ENCODE measurements at places on chromosomes 12 and 14. TPM values are rescaled to one million over a fixed set of nuclear protein-coding genes. Genes with fewer than 3 reads are reported as not detected.

DNA sequence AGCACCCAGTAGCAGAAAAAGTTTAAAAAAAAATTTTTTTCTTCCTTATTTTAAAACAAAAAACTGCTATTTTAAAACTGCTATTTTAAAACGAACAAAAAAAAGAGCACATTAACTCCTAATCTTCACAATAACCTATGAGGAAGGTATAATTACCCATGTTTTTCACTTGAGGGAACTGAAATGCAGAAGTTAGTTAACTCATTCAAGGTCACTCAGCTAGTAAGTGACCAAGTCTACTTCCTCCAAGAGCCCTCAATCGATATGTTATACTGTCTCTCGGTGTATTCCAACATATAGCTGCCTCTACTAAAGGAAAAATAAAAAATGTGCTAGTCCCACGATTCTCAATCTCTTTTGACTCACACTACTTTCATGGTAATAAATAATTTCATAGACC is 7.8 kb downstream of the RPAP3 start:
- no peak for DNase-seq

KCNH5 gene
- total RNA-seq = 4.1 TPM

TRIM9 gene
- 4.5 TPM for total RNA-seq

- DNase-seq = no peak
These were observed 74.2 kb downstream of the ZFC3H1 start for GRCh38 chr12:71589478-71589881.

ACSM4 gene
- 13.9 TPM for total RNA-seq

C1S gene
- 13.4 TPM for total RNA-seq

DNA sequence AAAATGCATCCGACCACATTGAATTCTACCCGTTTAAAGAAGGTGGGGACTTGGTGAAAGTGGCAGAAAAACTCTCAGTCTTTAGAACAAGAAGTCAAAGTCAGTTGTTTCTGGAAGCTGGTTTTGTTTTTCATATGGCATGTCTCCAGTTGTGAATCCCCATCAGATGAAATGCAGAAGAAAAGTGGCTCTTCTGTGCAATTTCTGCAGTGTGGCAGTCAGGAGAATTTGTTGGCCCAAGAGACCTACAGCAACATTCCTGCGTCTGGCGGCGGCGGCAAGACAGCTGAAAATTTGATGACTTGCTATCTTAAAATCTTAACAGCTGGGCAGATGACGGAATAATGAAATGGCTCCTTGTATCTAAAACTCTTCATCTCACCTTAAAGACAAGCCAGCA is 201.5 kb downstream of the FOXN3 start:
- no peak for DNase-seq

- DNase-seq = peak; percentile 94
These were observed 28.1 kb downstream of the TRPV4 start for GRCh38 chr12:109804820-109805761.

DNA sequence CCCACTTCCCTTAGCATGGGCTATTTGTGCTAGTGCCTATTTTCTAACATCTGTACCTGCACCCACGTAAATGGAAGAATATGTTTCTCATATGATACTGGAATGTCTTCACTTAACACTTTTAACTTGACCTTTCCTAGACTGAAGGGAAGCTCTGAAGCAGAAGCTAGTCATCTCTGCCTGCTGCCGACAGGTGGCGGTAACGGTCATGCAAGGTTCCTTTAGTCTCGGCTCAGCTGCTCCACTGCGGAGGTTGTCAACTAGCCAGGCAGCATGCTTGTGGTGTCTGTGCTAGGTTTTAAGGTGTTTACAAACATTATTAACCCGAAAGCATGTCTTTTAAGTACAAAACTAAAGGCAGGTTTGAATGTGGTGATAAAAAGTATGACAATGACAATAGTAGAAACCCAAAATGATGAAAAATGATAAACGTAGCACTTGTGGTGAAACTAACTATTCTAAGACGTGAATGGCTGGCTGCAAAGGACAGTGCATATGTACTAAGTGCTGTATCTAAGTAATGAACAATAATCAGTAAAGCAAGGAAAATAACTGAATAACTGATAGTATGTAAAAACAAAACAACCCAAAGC is 117.2 kb downstream of the GRIN2B start:
- DNase-seq = peak; percentile 94

KLRG1 gene
- total RNA-seq = 3.1 TPM

Data from endodermal cell (in vitro differentiated cells).